ENCODE measurements at places on chromosomes 5 and 9. TPM values are rescaled to one million over a fixed set of nuclear protein-coding genes. Genes with fewer than 3 reads are reported as not detected.

Gene ODF2
- total RNA-seq, result 20.9 TPM

Gene PCDHGC4
- total RNA-seq, result 7.9 TPM

Gene OTULINL
- total RNA-seq, result 4.4 TPM

Gene ENG
- 11.6 TPM for total RNA-seq

All from tongue (tissue), 3 donors.